ENCODE measurements at places on chromosomes 5 and 9. TPM values are rescaled to one million over a fixed set of nuclear protein-coding genes. Genes with fewer than 3 reads are reported as not detected.

DNA sequence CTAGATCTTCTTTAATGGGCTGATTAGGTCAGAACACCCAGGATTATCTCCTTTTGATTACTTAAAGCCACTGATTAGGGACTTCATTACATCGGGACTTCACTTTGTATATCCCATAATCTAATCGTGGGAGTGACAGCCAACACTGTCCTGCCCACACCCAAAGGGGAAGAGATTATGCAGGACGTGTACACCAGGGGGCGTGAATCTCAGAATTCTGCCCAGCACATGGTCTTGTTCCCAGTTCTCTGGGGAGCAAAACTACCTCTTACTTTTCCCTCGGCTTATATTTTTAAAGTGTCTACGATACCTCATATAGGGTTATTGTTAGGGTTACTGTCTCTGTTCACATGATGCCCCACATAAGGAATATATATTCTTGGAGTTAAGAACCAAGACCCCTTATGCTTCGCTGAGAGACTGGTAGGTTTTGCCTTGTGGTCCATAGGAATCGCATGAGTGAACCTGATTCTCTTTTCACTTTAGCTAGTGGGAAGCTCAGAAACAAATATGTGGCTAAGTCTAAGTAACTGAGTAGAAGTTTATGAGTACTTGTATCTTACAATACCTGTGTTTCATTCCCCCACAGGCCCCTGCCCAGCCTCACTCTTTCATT is 192.7 kb downstream of the GNA14 start:
- DNase-seq = no peak

GRCh38 chr9:3857091-3857490 is 331.3 kb upstream of the RFX3 start:
- DNase-seq = peak; percentile 33

GRCh38 chr5:33232731-33233505 is 207.8 kb upstream of the TARS1 start:
- peak; percentile 32 for DNase-seq

GRCh38 chr5:1375871-1376810 is 31.2 kb upstream of the CLPTM1L start:
- no peak for DNase-seq

DNA sequence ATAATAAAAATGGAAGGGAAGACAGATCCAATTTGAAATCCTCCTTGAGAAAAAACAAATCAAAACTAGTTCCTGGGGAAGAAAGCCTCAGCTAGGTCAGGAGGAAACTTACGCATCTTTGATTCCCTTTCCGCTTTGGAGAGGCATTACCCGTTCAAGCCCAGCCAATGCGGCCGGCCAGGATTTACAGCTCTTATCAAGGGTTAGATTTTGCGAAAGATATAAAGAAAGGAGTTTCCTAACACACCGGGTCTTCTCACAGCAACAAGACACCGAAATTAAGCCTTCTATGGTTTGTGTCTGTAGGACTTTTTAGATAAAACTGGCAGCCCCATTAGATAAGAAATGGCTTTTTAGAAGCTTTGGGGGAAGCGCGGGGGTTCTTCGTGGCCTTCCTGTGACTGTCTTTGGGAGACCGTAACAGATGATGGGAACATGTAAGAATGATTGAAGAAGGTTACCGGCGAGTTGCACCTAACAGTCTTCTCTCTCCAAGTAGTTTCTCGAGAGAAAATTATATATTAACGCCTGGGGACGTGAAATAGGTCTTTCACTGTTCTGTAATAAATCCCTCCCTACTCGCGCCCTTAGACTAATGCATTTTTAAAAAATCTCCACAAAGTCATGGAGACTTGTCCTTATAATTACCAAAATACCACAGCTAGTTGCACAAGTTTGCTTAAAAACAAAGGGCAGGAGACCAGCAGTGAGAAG is 1.3 kb upstream of the ISL1 start:
- DNase-seq = no peak

- no peak for DNase-seq
Observed at GRCh38 chr5:156799171-156799570, 50.9 kb upstream of the PPP1R2B start.

DNA sequence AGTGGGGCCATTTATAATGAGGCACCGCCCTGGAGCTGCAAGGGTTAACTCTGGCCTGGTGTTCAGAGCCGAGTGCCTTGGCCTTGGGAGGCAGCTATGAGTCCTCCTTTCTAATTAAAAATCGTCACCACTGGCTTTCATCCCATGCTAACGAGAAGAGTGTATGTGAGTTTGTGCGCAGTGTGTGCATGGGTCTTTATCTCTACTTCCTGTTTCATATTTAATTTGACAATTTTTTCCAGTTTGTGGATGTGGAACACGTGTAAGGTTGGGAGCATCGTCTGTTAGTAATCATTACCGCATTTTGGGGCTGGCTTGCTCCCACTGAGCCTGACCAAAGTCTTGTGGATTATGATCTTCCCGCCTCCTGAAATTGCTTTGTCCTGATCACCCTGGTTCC is 76.4 kb downstream of the NDFIP1 start:
- DNase-seq = no peak

Gene MACROH2A1
- total RNA-seq = 191 TPM

Gene GAS1
- total RNA-seq = 7.4 TPM

Gene TMC1
- total RNA-seq = not detected
